ENCODE measurements at places on chromosomes 6 and 20. TPM values are rescaled to one million over a fixed set of nuclear protein-coding genes. Genes with fewer than 3 reads are reported as not detected.

DNA sequence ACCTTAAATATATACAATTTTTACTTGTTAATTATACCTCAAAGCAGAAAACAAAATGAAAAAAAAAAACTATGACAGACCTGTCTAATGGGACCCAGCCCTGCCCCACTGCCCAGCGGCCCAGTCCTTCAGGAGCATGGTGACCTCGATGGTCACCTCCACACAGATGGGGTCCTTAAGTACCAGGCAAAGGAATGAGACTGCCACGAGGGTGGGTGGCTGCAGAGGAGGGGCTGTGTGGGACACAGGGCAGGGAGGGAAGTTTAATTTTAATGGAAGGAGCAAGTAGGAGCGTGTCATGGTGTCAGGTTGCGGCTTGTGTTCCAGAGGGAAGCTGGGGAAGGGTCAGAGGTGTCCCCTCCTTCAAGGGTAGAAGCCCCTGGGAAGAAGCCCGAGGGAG lies 28.6 kb downstream of the GABRR2 start:
- DNase-seq = no peak

- DNase-seq = no peak
Measured at GRCh38 chr6:97136626-97137358, 146.2 kb downstream of the MMS22L start.

The PHF1 gene
- total RNA-seq = 28.0 TPM

GRCh38 chr6:84764332-84765049 lies at the start of gene TBX18:
Gene TBX18, minus strand, starts transcription at chr6:84764598. Its CDS starts 417 bp downstream, at chr6:84764181.
- peak; percentile 86 for DNase-seq

GRCh38 chr6:30990422-30991086 lies 7.0 kb downstream of the MUC21 start:
- DNase-seq = no peak

DNA sequence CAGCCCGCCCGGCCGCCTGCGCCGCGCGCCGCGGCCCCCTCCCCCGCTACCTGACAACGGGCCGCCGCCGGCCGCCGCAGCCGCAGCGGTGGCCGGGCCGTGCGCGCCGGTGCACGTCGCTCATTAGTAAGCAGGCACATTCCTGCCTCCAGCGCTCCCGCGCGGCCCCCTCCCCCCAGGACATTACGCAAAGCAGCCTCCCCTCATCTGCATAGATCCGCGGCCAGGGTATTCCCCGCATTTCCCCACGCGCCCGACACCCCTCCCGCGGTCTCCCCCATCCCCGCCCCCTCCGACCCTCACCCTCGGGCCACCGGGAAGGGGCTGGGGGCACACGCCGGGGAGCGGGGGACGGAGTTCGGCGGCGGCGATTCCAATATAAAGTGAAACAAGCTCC lies at the start of gene HIVEP2:
HIVEP2 (minus strand) TSS at position 128 of the 397 bp plus-strand sequence. CDS start 170,438 bp downstream, outside the sequence.
- no peak for DNase-seq

GRCh38 chr6:1952740-1953360 lies 292.6 kb downstream of the GMDS start:
- peak; percentile 97 for DNase-seq

DNA sequence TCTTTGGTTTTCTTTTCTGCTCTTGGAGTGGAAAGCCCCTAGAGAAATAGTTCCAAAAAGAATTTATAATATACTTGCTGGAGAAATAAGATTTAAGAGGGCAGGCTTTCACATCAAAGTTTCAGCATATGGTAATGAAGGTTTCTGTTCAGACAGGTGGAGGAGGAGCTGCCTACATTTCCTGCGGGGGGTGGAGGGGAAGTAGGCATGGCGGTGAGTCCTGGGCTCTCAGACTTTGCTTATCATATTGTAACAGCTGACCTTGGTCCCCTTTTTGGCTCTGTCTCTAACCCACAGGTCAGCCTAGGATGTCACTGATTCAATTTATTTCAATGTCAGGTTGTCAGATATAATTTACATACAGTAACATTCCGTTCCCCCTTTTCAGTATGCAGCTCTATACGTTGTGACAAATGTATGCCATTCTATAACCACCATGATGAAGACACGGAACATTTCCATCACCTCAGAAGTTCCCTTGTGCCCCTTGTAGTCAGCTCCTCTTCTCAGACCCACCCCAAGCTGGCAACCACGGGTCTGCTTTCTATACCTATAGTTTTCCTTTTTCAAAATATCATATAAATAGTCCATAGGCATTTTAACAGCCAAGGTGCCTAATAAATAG lies 77.6 kb upstream of the GGTLC1 start:
- DNase-seq = no peak

DNA sequence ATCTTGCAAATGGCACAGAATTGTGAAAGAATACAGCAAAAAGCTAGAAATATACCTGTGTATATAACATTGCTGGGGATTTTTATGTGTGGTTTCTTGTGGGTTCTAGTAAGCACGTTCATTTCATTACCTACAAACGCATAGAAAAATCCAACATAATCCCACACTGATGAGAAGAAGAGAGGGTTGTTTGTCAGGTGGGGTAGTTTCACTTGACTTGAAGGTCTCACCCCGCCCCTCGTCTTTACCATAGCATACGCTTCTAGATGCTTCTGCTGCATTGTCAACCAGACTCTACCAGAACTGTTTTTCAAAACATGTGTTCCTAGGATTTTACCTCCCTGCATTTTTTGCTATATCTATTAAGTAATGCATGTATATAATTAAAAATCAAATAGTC lies 284.1 kb upstream of the TAB2 start:
- DNase-seq = no peak

- DNase-seq = no peak
Measured at GRCh38 chr6:112224088-112224487, 30.3 kb downstream of the LAMA4 start.

DNA sequence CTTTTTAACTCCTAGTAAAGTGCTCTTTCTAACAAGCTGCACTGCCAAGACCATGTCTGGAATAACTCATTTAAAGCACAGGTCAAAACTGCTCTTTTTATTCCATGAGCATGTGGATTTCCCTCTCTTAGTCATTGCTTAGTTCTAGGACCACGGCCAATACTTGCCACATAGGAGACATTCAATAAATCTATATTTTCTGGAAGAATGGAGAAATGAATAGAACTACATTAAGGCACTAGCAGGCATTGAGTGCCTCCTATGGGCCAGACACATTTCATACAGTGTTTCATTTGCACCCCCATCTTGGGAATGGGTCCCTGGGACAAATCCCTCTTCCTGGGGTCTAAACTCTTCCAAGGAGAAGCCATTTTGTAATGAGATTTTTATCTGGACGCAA lies 552.8 kb upstream of the CITED2 start:
- DNase-seq = no peak

The CTAGE9 gene
- not detected for total RNA-seq

- DNase-seq = no peak
Measured at GRCh38 chr20:34701405-34702085, 2.6 kb upstream of the TP53INP2 start.

DNA sequence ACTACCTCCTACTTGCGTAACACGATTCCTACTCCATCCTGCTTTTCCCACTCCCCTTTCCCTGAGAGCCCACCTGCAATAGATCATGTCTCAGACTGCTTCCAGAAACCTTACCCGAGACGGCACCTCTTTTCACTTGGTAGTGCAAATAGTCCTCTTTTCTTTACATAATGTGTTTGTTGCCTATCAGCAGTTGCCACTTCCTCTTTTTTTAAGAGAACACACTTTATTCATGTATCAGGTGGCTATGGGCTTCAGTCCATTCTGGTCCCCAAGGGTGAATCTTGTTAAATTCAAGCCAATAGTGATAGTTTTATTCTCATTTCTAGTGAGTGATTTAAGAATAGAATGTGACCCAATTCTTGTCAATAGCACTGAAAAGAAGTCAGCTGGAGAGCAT lies 57.7 kb upstream of the FERMT1 start:
- no peak for DNase-seq

DNA sequence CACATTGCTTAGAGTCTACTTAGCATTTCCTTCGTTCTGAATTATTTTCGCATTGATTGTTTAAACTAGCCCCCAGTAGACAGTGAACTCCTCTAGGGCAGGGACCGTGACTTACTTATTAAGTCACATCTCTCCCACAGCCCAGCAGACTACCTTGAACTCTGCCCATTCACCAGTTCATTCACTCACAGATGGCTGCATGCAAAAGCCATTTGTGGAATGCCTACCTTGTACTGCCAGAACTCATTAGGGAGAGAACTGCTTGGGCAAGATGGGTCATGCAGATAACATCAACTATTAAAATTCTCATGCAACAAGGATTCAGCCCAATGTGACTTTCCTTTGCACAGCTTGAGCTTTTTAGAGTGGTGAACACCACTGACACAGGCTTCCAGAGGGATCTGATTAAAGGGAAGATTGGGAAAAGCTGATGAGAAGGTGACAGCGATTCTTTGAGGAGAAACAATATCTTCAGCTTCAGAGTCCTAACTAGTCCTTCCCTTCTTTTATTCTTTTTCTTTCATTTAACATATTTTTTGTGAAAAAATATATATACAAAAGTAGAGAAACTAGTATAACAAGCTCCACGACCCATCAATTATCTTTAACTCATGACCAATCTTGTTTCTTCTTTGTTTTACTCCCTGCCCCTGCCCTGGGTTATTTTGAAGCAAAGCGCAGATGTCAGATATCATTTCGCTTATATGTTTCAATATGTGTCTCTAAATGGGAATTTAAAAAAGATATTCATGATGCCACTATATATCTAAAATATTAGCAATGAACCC lies 273.9 kb downstream of the CDC5L start:
- DNase-seq = peak; percentile 88

- no peak for DNase-seq
Measured at GRCh38 chr20:58071298-58071697, 157.2 kb downstream of the ANKRD60 start.
